ENCODE measurements at places on chromosomes 11 and 22.

GRCh38 chr11:119155733-119156492 lies 7.1 kb downstream of the ABCG4 start:
- peak; percentile 33 for DNase-seq

DNA sequence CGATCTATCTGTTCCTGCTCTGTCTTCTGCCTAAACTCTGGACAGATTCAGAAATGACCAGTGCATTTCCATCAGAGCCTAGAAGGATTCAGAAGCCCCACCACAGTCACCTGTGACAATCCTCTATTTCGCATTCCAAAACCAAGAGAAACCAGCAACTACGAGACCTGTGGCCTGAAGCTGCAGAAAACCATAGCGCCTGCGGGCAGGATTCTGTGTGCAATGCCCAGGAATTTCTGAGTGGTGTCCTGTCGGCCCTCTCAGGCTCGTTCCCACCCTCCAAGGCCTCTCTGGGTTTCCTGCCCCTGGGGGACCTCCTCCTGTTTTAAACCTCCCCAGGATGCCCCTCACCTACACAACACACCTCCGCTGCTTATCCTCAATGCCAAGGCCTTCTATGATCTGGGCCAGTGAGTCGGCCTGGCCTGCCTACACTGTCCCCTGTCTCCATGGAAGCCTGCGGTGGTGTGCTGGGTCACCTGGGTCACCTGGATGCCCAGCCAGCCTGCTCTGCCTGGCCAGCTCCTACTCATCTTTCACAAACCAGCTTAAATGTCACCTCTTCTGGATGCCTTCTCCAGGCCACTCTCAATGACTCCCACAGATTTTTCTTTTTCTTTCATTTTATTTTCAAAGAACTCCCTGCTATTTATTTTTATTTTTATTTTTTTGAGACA lies 198.3 kb downstream of the CEP164 start:
- DNase-seq, result no peak

GRCh38 chr11:21909145-21909544 lies 283.7 kb upstream of the ANO5 start:
- no peak for DNase-seq

GRCh38 chr22:35746248-35746647 lies 28.6 kb downstream of the APOL5 start:
- no peak for DNase-seq

DNA sequence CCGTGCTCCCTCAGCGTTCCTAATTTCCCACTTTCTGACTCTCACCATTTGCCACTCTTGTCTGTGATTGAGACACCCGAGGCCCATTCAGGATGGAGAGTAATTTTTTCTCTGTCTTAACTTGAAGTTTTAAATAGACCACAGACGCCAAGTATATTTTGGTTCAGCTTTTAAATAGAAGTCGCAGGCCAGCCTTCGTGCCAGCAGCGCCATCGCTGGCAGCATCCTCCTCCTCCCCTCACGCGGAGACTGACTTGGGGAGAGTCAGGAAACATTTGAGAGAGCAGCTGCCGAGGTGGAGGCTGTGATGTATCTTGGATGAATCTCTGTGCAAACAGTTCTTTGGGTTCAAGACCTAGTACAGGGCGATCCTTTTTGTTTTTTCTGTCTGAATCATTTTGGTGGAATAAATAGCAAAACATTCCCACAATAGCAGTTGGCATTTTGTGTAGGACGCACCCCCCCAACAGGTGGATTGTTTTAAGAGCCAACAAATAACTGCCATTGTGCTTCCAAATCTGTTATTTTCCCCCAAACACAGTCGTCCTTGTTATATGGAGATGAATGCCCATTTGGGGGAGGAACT lies 889 bp upstream of the DMC1 start:
- DNase-seq, result peak; percentile 30

GRCh38 chr22:37662039-37662438 lies 3.5 kb downstream of the PDXP start:
- no peak for DNase-seq

DNA sequence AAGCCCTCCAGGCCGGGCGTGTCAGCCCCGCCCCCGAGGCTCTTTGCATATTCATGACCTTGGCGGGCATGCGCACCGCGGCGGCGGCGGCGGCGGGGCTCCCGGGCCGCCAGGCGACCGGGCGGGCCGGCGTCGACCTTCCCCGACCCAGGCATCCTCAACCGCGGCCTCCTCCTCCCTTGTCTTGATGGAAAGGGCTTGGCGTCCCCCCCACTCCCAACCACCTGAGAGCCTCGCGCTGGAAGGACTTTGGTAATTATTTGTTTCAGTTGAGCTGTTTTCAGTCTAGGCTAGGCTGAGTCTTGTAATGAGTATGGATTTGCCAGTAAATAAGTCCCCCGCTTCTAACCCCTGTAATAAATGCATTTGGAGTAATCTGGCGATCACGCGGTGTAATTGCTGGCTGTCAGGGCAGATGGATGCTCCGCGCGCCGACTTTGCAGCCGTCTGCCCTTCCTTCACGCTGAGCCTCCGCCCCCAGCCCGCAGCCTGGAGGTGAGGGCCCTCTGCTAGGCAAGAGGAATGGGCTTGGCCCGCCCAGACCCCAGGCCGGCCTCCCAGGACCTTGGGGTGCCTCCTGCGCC lies 25.2 kb downstream of the FLRT1 start:
- DNase-seq, result peak; percentile 54

- DNase-seq, result no peak
Observed at GRCh38 chr11:16082095-16083055, 274.0 kb downstream of the SOX6 start.

GRCh38 chr11:110527146-110527545 lies 97.4 kb downstream of the FDX1 start:
- DNase-seq, result no peak

- DNase-seq, result no peak
Observed at GRCh38 chr11:69156235-69156639, 502 bp downstream of the SMIM38 start.

DNA sequence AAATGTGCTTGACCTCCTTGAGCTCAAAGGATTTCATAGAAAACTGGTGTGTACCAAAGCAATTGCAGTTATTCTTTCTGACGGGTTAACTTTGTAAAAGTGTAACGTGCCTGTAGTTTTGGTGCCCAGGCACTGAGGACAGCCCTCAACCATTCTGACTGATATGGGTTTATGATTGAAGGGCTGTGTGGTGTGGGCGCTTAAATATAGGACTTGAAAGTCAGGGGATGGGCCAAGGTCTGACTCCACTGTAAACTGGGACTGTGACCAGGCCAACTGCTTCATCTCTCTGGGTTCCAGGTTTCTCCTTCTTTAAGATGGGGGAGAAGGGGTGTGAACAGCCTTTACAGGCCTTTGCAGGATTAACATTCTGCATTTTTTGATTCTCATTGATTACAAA lies 191.1 kb upstream of the ARHGAP20 start:
- no peak for DNase-seq

DNA sequence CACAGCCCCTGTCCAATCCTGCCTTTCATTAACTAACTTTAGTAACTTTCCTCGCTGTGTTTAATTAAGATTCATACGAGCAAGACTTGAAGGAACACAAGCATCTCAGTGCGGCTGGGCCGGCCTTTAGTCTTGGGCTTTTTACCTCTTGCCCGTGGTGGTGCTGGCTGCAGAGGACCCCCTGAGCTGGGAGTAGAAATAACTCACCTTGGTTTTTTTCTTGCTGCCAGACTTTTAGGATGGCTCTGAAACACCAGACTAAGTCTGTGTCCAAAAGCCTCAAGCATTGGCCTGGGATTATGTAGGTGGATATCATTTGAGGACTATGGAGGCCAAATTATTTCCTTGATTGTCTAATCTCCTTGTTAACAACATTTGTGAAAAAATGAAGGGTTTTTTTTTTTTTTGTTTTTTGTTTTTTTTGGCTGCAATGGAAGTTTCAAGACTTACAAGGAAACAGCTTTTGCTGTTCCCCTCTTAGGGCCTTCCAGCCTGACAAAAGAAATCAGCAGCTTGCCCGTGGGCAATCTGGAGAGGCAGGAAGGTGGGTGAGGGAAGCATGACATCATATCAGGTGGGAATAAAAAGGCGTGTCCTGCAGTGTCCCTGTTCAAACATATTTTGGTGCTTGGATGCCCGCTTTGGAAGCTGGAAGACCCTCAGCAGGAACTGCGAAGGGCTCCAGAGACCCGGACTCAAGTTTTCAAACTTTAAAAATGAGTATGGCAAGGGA lies 44.0 kb downstream of the SMIM38 start:
- peak; percentile 75 for DNase-seq

GRCh38 chr22:22893891-22894739 lies 6.5 kb downstream of the IGLL5 start:
- DNase-seq, result no peak

DNA sequence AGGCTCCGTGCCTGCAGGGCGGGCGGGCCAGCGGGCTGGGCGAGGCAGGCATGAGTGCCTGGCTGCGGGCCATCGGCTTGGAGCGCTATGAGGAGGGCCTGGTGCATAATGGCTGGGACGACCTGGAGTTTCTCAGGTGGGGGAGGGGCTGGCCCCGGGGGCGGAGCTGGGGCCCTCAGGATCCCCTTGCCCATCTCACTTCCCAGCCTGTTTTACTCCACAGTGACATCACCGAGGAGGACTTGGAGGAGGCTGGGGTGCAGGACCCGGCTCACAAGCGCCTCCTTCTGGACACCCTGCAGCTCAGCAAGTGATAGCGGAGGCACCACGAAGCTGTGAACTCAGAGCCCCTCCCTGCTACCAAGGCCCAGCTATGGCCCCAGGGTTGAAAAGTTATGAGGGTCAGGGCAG lies 5.9 kb downstream of the PHOX2A start:
- peak; percentile 73 for DNase-seq

- DNase-seq, result no peak
Observed at GRCh38 chr22:22079404-22080148, 97.0 kb upstream of the TOP3B start.

DNA sequence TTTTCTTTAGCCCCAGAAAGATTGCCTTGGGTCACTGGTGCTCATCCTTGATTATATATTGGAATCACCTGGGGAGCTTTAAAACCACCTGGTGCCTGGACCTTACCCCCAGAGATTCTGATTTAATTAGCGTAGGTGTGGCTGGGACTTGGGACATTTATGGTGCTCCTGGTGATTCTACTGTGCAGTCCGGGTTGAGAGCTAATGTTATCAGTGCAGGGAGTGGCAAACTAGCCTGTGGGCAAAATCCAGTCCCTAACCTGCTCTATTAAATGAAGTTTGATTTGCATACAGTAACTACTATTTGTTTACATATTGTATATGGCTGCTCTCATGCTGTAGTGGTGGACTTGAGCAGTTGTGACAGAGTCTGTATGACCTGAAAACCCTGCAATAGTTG lies 134.0 kb upstream of the SORL1-AS1 start:
- DNase-seq, result no peak

- no peak for DNase-seq
Observed at GRCh38 chr11:101715281-101715680, 131.5 kb upstream of the TRPC6 start.

GRCh38 chr22:31210556-31211421 lies 1.3 kb upstream of the LIMK2 start:
- peak; percentile 90 for DNase-seq

DNA sequence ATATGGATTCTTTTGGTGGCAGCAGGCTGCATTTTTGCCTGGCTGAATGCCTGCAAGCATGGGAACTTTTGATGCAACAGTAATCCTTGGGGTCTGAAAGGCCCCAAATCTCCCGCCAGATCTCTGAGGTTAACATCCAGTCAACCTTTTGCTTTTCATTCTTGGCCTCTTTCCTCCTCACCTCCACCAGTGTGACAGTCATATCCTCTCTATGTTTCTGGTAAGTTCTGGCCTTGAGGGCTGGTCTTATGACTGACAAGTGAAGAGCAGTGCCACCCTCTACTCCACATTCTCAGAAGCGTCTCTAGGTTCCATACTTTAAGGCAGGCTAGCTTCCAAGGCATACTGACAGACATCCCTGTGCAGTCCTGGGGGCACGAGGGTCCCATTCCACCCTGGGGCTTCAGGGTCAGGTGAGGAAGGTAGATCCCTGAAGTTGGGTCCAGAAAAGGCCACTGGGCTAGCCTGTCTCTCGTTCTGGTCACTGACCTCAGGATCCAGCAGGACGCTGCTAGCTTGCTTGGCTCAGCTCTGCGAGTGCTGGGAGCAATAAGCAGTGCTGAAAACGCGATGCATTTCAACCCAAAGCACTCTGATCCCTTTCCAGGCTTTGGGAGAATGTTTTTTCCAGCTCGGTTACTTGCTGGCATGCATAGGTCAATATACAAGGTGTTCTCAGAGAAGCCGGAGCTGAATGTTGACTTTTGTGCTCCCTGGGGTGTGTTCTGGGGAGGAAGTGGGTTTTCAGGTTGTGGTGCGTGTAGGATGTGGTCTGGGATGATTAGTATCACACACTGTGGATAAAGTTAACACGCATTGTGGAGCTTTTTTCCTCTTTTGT lies 75.2 kb downstream of the PTPRJ start:
- DNase-seq, result peak; percentile 7

- no peak for DNase-seq
Observed at GRCh38 chr11:126293726-126294125, 10.1 kb upstream of the DCPS start.

- DNase-seq, result no peak
Observed at GRCh38 chr22:44892803-44893730, 116.7 kb downstream of the PHF21B start.

- no peak for DNase-seq
Observed at GRCh38 chr22:44870021-44870420, 117.6 kb downstream of the ARHGAP8 start.

DNA sequence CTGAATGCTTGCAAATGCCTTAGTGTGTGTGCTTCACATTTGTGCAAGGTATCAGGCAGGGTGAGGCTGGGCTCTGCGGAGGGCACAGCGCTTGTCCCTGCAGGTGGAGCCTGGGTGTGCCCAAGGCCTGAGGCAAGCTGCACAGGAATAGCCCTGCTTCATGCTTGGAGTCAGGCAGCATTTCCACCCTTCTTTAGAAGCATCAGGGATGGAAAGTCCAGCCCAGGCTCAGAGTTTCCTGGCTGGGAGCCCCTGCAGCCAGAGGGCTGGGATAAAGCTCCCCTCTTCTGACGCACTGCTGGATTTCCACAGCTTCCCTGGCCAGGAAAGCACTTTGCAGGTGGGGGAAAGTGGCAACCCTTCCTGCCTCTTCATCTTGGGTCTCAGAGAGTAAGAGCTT lies 63.4 kb downstream of the GALNT18 start:
- no peak for DNase-seq

DNA sequence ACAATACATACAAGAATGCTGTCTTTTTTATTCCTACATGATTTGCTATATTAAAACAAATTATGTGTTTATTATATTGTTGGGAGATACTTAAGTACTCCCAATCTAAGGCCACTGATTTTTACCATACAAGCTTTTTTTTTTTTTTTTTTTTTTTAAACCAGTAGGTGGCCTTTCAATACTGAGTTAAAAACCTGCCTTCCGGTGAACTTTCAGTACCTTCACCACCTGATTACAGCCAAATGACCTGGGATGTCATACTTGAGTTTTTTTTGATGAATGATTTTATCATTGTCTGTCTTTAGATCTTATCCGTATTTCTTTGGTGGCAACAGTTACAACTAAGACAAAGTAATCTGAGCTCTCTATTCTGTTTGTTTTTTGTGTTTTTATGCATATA lies 94.0 kb upstream of the FOLH1 start:
- no peak for DNase-seq

- peak; percentile 31 for DNase-seq
Observed at GRCh38 chr22:41216984-41217383, 11.9 kb downstream of the L3MBTL2 start.

GRCh38 chr22:23306438-23306921 lies 126.2 kb downstream of the BCR start:
- DNase-seq, result peak; percentile 89
